Pulmonary artery endothelial cell (primary cell): ENCODE measurements at places on chromosomes 1 and 21. TPM values are rescaled to one million over a fixed set of nuclear protein-coding genes. Genes with fewer than 3 reads are reported as not detected.

GRCh38 chr1:185646202-185646683 is 87.9 kb upstream of the HMCN1 start:
- peak; percentile 96 for DNase-seq

- DNase-seq: no peak
Measured at GRCh38 chr1:36086529-36087232, 2.0 kb upstream of the ADPRS start.

DNA sequence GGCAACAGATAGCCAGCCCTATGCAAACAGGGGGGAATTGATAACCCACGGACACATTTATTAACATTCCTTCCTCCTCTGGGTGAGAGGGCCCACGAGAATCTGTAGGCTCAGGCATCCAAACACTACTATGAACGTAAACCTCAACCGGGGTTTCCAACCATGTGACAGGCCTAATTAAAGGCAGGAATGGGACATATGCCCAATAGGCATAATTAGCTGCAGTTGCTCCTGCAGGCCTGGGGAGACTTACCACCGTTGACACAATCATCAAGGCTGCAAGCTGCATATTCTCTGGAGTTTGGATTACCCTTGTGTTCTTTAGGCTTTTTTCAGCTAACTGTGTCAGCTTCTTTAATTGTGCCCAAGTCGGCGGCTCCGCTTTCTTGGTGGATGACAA is 22.2 kb upstream of the GBP1 start:
- no peak for DNase-seq

The LGR6 gene
- not detected in 2 replicates for total RNA-seq

- peak; percentile 99 for DNase-seq
Measured at GRCh38 chr1:59596432-59596831, 218.3 kb upstream of the HOOK1 start.

The IFNLR1 gene
- not detected in 2 replicates for total RNA-seq

GRCh38 chr1:162725301-162725837 is 65.1 kb upstream of the HSD17B7 start:
- no peak for DNase-seq

DNA sequence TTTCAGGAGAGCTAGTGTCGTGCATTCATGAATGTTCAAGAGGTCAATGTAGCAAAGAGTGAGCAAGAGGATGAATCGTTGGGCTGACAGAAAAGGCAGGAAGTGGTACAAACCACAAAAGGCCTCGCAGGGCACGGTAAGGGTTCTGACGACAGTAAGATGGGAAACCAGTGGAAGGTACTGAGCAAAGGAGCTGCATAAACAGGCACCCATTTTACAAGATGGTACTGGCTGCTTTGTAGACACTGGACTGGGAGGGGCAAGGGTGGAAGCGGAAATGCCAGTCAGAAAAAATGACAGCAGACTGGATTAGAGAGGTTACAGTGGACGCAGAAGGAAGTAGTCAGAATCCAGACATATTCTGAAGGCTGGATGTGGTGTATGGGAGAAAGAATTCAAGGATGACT is 123.5 kb downstream of the PTPN14 start:
- DNase-seq: peak; percentile 27

GRCh38 chr1:81873946-81874345 is 73.2 kb downstream of the ADGRL2 start:
- no peak for DNase-seq

- DNase-seq: no peak
Measured at GRCh38 chr21:26954662-26955121, 12.2 kb downstream of the ADAMTS5 start.

The THEM5 gene
- not detected in 2 replicates for total RNA-seq
